GM23338 (cell line): ENCODE measurements at places on chromosomes 12 and 14. TPM values are rescaled to one million over a fixed set of nuclear protein-coding genes. Genes with fewer than 3 reads are reported as not detected.

Gene FGF6
- not detected in 2 replicates for total RNA-seq

Gene AQP6
- not detected in 2 replicates for total RNA-seq

Gene MGP
- total RNA-seq: not detected in 2 replicates

Gene HOTAIR
- total RNA-seq: not detected in 2 replicates

Gene RNASE3
- not detected in 2 replicates for total RNA-seq

Gene CLEC7A
- total RNA-seq: not detected in 2 replicates

Gene ZNF385A
- 10.9 and 22.3 TPM in 2 replicates for total RNA-seq

Gene GALNT8
- total RNA-seq: 7.7 and 8.4 TPM in 2 replicates

Gene TEX52
- total RNA-seq: not detected in 2 replicates

Gene HCAR1
- 0.17 TPM in 1 of 2 replicates, not detected in the other for total RNA-seq

Gene MYO1H
- not detected in 2 replicates for total RNA-seq

Gene RAPGEF3
- total RNA-seq: 10.4 and 11.8 TPM in 2 replicates

Gene MIP
- not detected in 2 replicates for total RNA-seq

Gene ARG2
- 67.2 and 69.4 TPM in 2 replicates for total RNA-seq

Gene CMA1
- total RNA-seq: not detected in 2 replicates

Gene GRIP1
- total RNA-seq: 12.7 and 13.7 TPM in 2 replicates

Gene OTOGL
- total RNA-seq: 0.35 and 0.66 TPM in 2 replicates

Gene PRICKLE1
- total RNA-seq: 13.7 and 51.7 TPM in 2 replicates

Gene EFS
- 13.6 and 18.9 TPM in 2 replicates for total RNA-seq

Gene DLGAP5
- 106 and 110 TPM in 2 replicates for total RNA-seq

Gene R3HDM2
- 17.7 and 19.6 TPM in 2 replicates for total RNA-seq

Gene TAS2R19
- 6.0 and 8.6 TPM in 2 replicates for total RNA-seq

Gene DHRS2
- total RNA-seq: 0.35 and 0.42 TPM in 2 replicates

Gene ART4
- total RNA-seq: not detected in 2 replicates

Gene CSRP2
- 166 and 208 TPM in 2 replicates for total RNA-seq

Gene GPR84
- not detected in 2 replicates for total RNA-seq
